ENCODE measurements at places on chromosomes 4 and X.
A peak's percentile ranks its signal among the peaks of the same experiment; 100 is the strongest.

GRCh38 chrX:45261471-45261870 lies 60.8 kb upstream of the DIPK2B start:
- DNase-seq: no peak

DNA sequence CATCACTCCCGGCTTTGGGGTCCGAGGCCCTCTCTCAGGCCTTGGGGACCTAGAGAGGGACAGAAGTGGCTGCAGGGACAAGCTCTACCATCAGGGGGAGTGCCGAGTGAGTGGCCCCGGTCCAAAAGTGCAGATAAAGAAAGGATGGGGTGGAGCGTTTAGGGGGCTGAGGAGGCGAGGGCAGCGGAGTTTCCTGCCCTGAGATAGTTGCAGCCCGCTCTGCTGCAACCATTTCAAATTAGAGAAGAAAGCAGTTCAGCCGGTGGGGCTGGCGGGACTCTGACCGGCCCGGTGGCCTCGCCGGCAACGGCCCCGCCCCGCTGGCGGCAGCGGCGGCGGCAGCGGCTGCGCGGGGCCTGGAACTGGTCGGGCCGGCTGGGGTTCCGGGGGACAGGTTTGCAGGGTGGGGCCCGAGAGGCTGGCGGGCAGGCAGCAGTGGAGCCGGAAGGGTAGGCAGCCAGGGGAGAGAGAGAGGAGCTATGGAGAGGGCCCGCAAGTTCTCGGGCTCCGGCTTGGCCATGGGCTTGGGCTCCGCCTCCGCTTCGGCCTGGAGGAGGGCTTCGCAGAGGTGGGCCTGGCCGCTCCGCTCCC lies 7.6 kb downstream of the DLG3 start:
- no peak for DNase-seq

DNA sequence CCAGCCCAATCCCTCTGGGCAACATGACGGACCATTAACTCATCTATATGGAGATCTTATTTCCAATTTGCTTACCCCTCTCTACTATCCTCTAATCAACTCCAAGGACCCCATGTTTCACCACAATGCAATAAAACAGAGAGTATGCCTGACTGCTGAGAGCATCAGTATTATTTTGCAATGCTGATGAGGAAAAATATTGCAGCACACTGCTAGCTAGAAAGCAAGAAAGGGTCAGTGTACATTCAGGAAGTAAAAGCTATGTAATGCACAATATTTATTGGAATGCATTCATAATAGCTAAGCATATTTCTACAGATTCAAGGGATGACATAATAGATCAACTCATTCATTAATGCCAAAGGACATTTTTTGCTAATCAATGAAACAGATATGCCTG lies 33.2 kb downstream of the ARAP2 start:
- no peak for DNase-seq

DNA sequence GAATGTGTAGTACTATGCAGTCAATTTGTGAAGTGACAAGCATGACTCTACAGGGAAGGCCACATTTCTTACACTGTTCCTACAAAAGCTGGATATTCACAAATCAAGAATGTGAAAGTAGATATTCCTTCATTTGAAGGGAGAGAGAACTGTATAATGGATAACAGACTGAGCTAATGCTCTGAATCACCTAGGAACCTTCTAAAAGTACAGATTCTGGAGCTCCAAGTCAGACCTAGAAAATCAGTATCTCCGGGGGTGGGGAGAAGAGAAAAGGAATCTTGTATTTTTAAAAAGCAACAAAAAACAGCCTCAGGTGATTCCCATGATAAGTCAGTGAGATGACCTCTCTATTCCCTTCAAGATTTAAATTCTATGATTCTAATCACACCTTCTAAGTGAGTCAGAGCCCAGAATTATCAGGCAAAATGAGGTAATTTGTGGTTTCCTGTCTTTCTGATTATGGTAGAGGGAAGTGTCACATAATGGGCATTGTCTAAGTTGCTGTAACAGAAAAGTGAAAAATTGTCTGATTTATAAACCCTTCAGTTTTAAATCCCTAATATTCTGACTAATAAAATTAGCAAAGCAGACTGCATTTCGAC lies 80.9 kb downstream of the IL21 start:
- no peak for DNase-seq

GRCh38 chrX:112664924-112665323 lies 14.8 kb downstream of the LHFPL1 start:
- no peak for DNase-seq

DNA sequence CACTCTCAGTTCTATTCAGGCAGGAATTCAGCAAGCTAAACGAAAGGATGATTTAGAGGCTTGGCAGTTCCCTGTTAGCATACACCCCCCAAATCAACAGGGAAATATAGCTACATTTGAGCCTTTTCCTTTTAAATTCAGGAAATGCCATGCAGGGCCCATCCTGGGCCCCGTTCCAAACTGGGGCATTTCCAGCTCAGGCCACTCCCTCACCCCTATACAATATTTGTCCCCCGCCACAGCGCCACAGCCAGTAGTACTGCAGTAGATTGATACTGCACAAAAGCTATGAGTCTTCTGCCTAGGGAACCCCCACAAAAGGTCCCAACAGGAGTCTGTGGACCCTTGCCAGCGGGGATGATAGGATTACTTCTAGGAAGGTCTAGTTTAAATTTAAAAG lies 102.0 kb upstream of the MAPK10 start:
- DNase-seq: no peak

GRCh38 chr4:102036016-102036415 lies 245.5 kb downstream of the BANK1 start:
- no peak for DNase-seq

- no peak for DNase-seq
Observed at GRCh38 chr4:3512279-3512678, 19.9 kb downstream of the LRPAP1 start.

DNA sequence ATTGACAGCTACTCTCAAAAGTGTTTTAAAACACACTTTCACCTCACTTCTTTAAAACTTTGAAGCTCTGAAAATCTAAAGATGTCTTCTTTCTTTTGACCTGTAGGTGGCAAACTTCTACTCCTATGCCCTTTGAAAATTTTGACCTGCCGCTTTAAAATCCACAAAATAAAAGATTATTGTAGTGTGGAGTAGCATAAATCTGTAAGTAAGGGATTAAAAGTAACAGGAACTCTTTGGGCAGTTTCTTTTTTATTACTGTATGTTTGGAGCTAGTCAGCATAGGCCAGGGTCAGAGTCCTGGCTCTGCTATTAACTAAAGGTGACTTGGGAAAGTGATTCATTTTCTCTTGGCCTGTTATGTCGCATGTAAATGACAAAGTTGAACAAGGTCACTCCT lies 25.5 kb downstream of the BBS12 start:
- DNase-seq: no peak

DNA sequence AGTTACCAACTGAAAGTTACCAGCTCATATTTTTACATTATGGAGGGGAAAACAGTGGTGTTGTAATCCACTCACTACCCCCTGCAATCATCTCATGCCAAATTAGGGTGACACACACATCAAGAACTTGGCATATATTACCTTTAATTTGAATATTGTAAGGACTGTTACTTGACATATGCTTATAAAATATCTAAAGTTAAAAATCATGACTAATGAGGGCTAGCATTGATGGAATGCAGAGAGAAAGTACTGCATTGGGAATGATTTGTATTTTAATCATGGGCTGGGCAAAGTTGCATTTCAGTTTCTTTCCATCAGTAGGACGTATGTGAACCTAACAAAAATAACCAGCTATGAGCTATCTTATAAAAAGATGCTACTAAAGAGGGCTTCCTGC lies 517.5 kb upstream of the GRIA3 start:
- DNase-seq: no peak

- DNase-seq: no peak
Observed at GRCh38 chrX:110713666-110714065, 82.0 kb downstream of the CHRDL1 start.

GRCh38 chr4:52658641-52659000 lies 480 bp downstream of the USP46 start:
- no peak for DNase-seq

DNA sequence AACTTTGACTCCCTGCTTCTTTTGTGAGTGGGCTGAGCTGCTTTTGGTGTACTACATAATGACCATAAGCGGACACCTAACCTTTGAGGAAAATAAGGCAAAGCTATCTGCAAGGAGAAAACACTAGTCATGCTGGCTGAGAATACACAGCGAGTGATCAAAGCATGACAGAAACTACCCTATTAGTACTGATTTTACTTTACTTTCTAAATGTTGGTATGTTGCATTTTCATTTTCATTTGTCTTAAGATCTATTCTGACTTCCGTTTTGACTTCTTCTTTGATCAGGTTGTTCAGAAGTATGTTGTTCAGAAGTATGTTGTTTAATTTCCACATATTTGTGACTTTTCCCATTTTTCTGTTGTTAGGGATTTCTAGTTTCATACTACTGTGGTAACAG lies 361.1 kb downstream of the TRAM1L1 start:
- DNase-seq: no peak

- no peak for DNase-seq
Observed at GRCh38 chrX:17390419-17390850, 15.4 kb downstream of the NHS start.

DNA sequence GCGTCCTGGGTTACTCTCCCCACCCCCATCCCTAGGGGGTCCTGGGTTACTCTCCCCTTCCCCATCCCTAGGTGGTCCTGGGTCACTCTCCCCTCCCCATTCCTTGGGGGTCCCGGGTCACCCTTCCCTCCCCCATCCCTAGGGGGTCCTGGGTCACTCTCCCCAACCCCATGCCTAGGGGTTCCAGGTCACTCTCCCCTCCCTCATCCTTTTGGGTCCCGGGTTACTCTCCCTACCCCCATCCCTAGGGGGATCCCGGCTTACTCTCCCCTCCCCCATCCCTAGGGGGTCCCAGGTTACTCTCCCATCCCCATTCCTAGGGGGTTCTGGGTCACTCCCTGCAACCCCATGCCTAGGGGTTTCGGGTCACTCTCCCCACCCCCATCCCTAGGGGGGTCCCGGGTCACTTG lies 1.5 kb downstream of the ASMTL start:
- DNase-seq: no peak

- DNase-seq: no peak
Observed at GRCh38 chr4:79638735-79639134, 230.7 kb upstream of the GK2 start.

DNA sequence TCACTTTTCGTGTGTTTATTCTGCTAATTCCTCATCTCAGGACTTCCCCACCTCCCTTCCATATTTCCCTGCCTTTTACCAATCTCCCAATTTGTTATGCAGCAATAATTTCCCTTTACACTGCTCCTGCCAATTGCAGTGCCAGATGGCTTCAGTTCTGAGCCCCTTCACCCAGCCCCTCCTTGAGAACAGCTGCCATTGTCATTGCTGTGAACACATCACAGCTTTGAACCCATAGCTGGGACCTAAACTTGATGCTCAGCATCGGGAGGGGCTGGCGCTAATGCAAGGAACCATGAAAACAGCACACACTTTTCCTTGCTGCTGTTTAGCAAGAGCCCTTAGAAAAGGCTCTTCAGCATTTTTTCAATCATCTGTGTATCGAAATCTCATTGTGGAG lies 104.9 kb downstream of the ALPK1 start:
- no peak for DNase-seq

DNA sequence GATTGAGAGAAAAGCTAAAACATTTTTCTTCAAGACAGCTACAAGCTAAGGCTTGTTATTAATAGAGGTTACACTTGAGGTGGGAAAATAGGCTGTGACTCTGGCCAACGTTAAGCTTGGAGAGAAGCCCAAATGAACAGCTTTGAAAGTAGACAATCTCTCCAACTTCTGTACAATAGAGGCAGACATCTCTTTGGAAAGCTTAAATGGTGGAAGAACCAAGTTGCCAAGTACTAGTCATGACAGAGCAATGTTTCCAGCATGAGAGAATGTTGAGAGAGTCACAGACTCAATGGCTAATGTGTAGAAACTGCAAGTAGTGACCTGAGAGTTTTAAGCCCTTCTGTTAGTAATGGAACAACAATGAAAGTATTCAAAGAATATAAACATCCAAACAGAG lies 298.1 kb downstream of the INPP4B start:
- DNase-seq: no peak

DNA sequence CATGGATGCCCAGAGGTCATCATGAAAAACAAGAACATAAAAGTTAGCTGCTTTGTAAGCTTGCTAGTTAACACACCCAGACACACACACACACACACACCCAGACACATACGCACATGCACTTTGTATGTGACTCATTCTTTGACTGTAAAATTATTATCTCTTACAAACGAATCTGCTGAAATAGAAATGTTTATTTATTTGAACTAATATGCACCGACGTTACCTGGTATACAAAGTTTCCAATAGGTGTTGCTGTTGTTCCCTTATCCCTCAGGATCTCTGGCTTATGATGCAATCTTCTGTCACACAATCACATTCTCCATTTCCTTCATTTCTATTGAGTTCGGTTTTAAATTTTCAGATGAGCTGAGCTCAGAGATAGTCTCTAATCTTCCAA lies 209.3 kb downstream of the PTTG2 start:
- no peak for DNase-seq

DNA sequence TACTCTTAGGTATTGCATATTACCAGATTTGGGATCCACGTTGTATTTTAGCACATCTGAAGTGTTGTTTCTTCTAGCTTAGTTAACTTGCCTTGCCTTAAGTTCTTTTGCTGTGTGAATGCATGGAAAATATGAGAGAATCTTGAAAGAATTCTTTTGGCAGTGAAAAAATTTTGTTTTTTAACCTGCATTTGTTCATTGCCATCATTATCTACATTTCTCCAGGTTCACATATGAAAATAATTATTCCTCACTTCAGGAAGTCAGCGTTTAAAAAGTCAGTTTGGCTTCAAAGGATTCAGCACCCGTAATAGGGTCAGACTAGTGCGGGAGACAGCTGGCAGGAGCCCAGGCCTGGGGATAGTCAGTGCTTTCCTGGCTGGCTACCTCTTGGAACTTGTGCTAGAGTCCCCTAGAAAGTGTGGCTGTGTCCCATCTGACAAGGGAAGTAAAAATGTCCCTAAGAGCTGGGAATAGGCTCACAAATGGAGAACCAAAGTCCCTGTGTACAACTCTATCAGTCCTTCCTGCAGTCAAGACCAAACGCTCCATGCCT lies 251.9 kb upstream of the KLF3 start:
- DNase-seq: no peak

- no peak for DNase-seq
Observed at GRCh38 chrX:48700951-48701653, 4.6 kb downstream of the SUV39H1 start.

- no peak for DNase-seq
Observed at GRCh38 chr4:791898-792625, 33.9 kb downstream of the CPLX1 start.

DNA sequence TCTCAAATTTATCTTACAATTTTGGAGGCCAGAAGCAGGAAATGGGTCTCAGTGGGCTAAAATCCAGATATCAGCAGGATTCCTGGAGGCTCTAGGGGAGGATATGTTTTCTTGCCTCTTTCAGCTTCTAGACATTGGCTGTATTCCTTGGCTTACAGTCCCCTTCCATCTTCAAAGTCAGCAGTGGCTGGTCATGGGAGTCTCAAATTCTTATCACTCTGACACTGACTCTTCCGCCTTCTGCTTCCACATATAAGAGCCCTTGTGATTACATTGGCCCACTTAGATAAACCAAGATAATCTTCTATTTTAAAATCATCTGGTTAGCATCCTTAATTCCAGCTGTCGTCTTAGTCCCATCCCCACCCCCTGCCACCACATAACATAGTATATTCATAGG lies 113.0 kb downstream of the PCDH7 start:
- DNase-seq: no peak

GRCh38 chr4:3442959-3443749 lies 1.4 kb downstream of the HGFAC start:
- DNase-seq: peak; percentile 58

GRCh38 chr4:73653695-73654106 lies 33.5 kb upstream of the RASSF6 start:
- DNase-seq: no peak

- no peak for DNase-seq
Observed at GRCh38 chrX:75786290-75786689, 1.2 kb upstream of the MAGEE2 start.

GRCh38 chrX:12443534-12444098 lies 305.3 kb downstream of the FRMPD4 start:
- DNase-seq: no peak

All from stimulated activated CD4-positive, alpha-beta T cell treated with anti-CD3 and anti-CD28 coated beads, TNF-alpha, amount 100 ng/mL, for 48 hours (primary cell).